ENCODE measurements at places on chromosomes 5 and 9.
A peak's percentile ranks its signal among the peaks of the same experiment; 100 is the strongest.

- no peak for DNase-seq
Measured at GRCh38 chr5:68336200-68336599, 120.6 kb downstream of the PIK3R1 start.

- DNase-seq: no peak
Measured at GRCh38 chr5:65776441-65777141, 54.6 kb downstream of the NLN start.

- no peak for DNase-seq
Measured at GRCh38 chr5:57784121-57784520, 301.5 kb upstream of the ACTBL2 start.

DNA sequence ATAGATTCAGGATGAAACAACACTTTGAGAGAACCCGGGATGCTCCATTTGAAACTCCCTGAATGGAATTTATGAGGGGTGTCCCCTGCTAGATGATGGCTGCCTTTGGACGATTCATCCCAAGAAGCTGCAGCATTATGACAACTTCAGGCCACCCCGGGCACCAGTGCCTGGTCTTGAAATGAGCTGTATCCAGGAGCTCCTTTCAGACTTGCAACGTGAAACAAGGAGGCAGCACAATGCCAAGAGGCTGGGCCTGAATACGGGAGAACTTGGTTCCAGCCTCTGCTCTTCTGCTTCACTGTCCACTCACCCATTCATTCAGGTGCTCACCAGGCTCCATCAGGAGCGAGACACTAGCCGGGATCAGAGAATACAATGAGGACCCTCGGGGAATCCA, 78.3 kb downstream of the STK10 start:
- no peak for DNase-seq

GRCh38 chr5:122478741-122479442, 166.9 kb downstream of the SNCAIP start:
- DNase-seq: no peak

DNA sequence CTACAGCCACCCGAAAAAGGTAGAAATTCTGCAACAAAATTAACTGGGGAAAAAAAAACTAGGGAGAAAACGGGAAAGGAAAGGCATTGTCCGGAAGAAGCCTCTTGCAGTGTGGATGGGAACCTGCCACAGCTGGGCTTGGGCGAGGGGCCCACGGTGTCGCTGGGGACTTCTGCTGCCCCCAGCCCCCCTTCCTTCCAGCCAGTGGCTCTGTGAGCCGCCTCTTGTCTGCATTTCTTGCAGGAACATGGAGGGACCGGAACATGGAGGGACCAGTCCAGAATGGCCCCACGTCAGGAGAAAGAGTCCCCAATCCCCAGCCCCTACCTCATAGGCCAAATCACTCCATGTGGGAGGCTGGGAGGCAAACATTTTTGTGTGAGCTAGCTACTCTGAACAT, 36.9 kb upstream of the EXOC3 start:
- no peak for DNase-seq

- DNase-seq: peak; percentile 43
Measured at GRCh38 chr9:103702572-103702971, 391.5 kb upstream of the SMC2 start.

Measured in NCI-H2171 treated with DMSO at 0.1 percent for 48 hours (cell line).